ENCODE measurements at places on chromosomes 16 and 17.

DNA sequence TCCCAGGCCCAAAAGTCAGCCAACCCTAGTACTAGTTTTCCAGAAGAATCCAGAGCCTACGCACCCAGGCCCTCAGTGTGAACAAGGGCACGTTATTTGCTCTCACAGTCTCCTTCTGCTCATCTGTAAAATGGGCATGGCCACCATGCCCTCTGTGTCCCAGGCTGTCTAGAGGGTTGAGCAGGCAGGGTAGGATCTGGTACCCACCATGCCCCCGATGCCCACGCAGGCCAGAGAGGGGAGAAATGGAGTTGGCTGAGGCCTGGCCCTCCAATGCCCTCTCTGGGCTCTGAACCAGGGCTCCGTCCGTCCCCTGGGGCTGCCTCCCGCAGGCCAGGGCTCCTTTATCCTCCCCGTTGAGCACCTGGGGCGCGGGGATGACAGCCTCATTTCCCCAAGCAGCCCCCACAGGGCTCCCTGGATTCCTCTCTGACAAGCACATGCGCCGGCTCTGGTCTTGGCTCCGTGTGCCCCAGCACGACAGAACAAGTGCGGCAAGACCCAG is 9.1 kb upstream of the BAHCC1 start:
- ATAC-seq: no peak

GRCh38 chr16:19696328-19696727 is 21.7 kb downstream of the KNOP1 start:
- peak; percentile 58 for ATAC-seq

DNA sequence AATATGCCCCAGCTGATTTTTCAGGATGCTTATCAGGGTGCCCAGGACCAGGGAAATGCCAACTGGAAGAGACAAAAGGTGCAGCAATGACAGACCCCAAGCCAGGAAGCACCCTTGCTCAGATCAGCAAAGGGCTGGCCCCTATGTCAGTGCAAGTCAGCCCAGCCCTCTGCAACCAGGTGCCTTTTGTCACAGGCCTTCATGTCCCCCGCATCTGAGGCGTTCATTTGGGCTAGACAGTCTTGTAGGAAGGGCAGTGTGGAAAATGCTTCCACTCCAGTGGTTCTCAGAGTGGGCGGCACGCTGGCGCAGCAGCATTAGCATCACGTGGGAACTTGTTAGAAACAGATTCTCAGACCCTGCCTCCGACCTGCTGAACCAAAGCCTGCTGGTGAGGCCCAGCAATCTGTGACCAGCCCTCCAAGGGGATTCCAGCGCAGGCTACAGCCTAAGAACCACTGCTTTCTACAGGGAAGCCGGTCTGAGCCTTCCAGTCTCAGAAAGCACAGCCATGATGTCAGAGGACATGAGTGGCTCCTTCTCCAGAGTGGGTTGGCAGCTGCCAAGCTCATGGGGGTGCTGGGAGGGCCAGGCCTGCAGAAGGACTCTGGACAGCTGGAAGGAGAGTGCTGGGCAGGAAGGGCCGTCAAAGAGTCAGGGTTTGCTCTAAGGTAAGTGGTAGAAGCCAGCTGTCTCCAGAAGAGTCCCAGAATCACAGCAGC is 13.1 kb downstream of the SLC47A2 start:
- ATAC-seq: no peak

GRCh38 chr17:63573634-63574033 is 23.4 kb downstream of the DCAF7 start:
- no peak for ATAC-seq

DNA sequence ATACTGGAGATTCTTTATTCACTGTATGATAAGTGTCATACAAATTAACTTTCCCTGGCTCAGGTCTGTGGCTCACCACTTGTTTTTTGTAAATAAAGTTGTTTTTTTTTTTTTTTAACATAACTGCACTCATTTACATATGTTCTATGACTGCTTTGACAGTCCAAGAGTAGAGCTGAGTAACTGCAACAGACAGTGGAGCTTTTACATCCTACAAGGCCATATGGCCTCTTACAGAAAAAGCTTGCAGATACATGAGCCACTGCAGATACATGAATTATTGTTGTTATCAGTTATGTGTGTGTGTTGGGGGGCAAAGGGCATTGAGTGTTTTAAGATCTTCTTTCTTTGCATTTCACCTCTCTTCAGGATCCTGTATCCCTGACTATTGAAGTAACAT is 311.7 kb downstream of the BCAS3 start:
- ATAC-seq: no peak

DNA sequence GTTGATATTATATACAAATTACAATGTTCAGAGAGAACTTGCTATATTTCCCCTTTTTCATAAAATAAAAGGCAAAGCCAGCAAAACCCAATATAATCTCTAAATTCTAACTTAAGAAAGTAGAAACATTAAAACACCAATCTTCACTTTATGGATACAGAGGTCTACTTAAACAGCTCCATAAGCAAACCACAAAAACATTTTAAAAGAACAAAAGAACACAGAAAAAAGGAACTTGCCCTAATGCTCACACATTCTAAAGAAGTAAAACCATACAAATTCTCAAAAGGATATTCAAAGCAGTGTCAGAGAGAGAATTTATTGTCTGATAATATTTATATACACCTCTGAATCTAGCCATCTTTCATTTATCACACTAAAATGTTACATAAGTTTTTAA is 606 bp downstream of the ABCA10 start:
- no peak for ATAC-seq

- ATAC-seq: no peak
These were observed 11.7 kb downstream of the RNF40 start for GRCh38 chr16:30773826-30774225.

DNA sequence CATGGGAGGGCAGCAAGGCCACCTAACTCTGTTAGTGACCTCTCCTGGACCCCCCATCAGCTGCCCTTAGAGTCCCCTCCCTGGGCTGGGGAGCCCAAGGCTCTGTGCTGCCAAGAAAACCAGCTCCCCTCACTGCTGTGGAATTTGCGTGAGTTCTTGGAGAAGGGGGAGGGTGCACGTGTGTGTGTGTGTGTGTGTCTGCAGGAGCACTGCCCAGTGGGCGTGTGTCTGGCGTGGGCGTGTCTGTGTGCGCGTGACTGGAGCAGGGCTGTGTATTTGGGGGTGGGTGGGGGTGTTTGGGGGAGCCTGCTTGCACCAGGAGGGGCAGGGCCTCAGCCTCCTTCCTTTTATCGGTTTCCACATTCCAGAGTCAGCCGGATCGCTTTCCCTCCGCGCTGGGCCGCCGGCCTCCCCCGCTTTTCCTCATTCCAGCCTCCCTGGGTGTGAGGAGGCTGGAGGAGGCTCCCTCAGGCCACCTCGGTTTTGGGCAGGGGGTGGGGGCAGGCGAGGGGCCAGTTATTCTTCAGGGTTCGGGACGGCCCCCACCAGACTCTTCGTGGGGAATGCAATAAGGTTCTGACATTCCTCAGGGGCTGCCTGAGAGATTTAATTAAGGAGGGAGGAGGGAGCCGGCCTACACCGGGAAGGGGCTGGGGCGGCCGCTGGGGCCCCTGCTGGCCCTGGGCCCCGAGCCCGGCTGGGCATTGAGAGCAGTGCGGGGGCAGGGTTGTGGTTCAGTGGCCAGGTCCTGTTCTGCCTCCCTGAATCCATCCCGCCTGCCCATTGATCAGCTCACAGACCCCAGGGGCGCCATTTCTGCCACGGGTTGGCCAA is 2.5 kb downstream of the VASN start:
- peak; percentile 39 for ATAC-seq

DNA sequence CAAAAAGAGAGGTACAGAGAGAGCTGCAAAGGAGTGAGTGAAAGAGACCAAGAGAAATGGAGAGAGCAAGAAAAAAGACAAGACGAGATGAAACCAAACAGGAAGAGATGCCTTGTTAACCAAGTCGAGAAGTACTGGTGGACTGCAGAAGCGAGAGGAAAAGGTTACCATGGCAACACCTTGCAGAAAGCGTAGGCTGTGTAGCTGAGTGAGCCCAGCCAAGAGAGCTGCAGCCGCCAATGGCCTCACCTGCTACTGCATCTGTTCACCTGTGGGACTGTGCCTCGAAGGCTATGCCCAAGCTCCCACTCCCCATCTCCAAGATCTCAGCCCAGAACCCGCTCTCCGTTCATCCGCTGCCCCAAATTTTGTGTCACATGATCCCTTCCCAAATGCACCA is 161.3 kb downstream of the SLC39A11 start:
- ATAC-seq: no peak

DNA sequence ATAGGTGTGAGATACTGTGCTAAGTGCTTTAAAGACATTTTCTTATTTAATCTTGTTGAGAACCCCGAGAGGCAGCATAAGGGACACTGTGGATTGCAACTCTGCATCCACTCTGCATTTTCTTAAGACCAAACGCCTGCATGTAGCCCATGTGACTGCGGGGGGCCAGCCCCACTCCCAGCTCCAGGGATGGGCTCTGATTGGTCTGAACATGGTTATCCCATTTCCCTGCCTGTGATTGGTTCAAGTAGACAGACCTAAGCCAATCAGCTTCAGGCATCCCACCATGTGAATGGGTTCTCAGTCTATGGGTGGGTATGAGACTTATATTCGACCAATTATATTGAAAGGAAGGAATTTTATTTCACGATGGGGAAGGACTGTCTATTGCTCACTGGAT is 33.2 kb upstream of the USP7 start:
- ATAC-seq: no peak

DNA sequence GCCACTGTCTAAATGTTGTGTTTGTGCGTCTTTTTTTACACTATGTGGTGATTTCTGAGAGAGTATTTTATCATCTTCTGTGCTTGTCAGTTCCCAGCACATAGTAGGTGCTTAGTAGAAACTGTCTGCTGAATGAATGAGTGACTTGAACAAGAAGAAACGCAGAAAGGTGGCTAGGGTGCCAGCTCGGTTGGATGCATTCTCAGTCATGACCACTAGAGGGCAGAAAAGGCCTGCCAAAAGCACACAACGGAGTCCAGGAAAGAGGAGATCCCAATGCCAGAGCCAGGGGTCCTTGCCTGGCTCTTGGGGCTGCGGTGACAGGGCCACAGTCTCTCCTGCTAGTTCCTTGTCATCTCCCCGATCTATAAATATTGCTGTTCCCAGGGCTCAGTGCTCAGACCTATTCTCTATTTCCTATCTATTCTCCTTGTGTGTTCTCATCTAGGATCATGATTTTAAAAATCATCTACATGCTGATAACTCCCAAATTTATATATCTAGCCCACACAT is 57.3 kb upstream of the CCL1 start:
- ATAC-seq: no peak

GRCh38 chr16:87160701-87161337 is 156.4 kb downstream of the C16orf95 start:
- ATAC-seq: no peak

DNA sequence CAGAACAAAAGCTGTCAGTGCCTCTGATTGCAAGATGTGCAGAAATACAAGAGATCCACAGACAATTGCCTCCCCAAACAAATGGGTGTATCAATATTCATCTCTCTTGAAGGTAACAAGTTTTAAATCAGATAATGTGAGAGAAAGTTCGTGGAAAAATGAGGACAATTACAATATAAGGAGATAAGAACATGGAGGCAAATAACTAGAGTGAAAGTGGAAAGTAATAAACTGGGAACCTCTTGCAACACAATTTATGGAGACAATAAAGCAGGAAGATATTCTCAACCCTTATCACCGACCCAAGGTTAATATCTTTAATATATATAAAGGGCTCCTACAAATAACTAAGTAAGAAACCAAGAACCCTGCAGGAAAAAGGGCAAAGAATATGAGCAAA is 14.2 kb upstream of the KRT19 start:
- no peak for ATAC-seq

DNA sequence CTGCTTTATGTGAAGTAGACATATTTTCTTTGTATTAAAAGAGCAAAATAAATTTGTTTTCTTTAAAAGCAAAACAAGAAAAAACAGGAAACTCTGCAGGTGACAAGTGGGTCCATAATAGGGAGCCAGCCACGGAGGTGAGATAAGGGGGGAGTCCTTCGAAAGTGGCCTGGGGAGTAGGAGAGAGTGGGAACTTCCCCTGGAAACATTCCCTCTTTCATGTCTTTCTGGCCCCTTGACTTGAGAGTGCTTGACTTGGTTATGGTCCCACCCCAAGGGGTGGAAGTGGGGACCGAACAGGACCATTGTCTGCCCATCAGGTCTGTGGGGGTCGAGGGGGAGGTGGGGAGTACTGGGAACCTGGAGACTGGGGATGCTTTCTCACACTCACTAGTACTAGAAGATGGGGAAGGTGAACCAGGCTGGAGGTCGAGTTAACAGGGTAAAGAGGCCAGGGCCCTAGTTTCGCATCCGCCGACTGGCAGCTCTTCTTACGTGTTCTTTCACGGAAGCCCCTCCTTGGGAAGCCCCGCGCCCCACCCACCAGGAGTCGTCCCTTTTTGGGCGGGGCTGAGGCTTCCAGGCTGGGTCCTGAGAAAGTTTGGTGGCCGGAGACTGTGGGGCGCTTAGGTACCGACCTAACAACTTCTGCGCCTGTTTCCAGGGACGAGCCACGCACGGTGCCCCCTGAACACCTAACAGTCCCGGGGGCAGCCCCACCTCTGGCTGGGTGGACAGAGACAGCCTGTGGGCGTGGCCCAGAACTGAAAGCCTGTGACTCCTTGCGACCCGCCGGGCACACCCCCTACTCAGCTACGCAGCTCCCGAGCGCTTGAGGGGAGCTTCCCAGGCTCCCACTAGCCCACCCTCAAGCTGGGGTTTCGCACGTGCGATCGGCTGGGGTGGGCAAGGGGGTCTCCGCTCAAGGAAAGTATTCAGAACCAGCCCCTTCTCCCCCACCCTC is 790 bp downstream of the TRADD start:
- no peak for ATAC-seq

- ATAC-seq: peak; percentile 64
These were observed 8.3 kb downstream of the CUEDC1 start for GRCh38 chr17:57946798-57947358.

DNA sequence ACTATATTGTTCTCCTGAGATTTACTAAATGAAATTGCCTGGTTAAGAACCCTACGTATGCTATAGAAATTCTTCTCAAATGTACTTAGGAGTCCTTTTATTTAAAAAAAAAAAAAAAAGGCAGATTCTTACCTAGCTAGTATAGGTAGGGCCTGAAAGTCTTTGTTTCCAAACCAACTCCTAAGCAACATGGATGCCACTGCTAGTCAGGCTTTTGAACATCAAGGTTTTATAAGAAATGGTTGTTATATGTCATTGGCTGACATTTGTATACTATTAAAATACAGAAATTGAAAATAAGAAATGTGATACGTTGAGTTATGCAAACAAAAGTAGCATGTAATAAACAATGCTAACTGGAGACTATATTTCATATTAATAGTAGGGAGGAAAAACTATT is 1.2 kb downstream of the EVI2A start:
- ATAC-seq: no peak

DNA sequence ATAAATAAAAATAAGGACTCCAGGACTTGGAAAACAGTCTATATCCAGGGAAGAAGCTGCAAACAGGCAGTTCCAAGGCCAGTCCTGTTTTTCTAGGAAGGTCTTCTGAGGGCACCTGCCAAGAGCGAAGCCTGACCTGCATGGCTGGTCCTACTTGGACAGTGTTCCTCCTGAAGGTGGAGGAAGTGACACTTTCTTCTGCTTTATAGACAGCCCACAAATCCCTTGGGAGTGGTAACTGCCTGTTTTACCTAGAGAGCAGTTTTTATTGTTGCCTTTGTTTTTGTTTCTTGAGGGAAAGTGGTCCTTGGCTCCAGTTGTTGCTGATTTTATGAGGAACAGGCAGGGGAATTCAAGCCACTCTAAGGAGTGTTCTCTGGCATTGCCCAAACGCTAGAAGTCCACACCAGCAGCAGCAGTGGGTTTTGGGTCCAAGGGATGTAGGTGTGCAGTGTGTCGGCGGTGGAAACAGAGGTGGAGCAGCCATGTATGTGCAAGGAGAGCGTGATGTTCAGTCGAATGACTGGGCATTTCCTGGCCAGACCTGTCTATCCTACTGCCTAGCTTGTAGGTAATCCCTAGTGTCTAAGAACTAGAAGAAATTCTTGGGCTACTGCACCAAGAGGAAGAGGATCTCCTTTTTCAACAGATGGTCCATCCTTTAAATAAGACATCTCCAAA is 35.3 kb downstream of the LDHD start:
- ATAC-seq: no peak
